ENCODE measurements at places on chromosomes 16 and 17. TPM values are rescaled to one million over a fixed set of nuclear protein-coding genes. Genes with fewer than 3 reads are reported as not detected.

Gene OSGIN1
- polyA plus RNA-seq, result 6.6 TPM

GRCh38 chr16:73384506-73385089 is 336.7 kb upstream of the ZFHX3 start:
- H3K4me3 ChIP-seq, result no peak overlapping the region
- H3K36me3 ChIP-seq, result no peaks in the 10 kb centered on the region
- no peaks in the 10 kb centered on the region for H3K4me1 ChIP-seq

- no peaks in the 10 kb centered on the region for H3K36me3 ChIP-seq
- H3K27me3 ChIP-seq, result no peaks in the 10 kb centered on the region
- no peak overlapping the region for H3K4me3 ChIP-seq
- DNase-seq, result no peak
- peaks cover 13% of the 10 kb centered on the region for H3K4me1 ChIP-seq
- no peak overlapping the region for H3K27ac ChIP-seq
These were observed 26.9 kb downstream of the SOCS3 start for GRCh38 chr17:78332991-78333390.

Gene AANAT
- not detected for polyA plus RNA-seq

Gene HOXB2
- polyA plus RNA-seq, result 3.0 TPM

Gene TBC1D3G
- not detected for polyA plus RNA-seq

GRCh38 chr16:55478827-55479429 is at the start of gene MMP2:
Gene MMP2, plus strand, starts transcription at chr16:55479198. Its CDS starts 282 bp downstream, at chr16:55479480.
- H3K36me3 ChIP-seq, result peaks cover 3% of the 10 kb centered on the region
- peaks cover 29% of the 10 kb centered on the region for H3K4me1 ChIP-seq
- H3K4me3 ChIP-seq, result peak within 1 kb of the TSS; percentile 34
- DNase-seq, result peak; percentile 93

DNA sequence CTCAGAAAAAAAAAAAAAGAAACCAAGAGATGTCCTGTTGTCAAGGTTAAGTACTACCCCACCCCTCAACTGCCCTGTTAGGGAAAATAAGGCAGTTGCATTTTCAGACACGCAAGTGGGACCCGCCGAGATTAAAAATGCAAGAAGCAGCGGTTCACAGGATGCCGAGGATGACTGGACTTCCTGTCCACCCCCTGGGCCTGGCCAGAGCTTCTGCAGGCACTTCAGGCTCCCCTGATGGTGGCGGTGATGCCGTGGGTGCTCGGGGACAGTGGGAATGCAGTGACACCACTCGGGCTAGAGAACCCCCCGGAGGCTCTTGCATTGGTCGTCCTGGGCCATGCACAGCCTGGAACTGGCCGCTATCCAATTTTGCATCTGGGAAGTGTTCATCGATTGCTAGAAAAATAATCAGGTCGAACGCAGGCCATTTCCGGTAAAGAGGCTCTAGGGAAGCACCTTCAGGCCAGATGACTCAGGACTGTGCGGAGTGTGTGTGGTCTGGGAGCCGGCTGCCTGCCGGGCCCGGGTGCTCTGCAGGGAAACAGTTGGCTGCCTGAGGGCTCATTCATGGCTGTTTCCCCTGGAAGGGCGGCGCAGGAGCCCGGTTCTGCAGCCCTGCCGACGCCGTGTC is 13.4 kb upstream of the CRISPLD2 start:
- H3K36me3 ChIP-seq, result no peaks in the 10 kb centered on the region
- no peak overlapping the region for H3K4me3 ChIP-seq
- peak overlapping the region; percentile 1 for H3K27ac ChIP-seq
- H3K4me1 ChIP-seq, result no peaks in the 10 kb centered on the region
- no peaks in the 10 kb centered on the region for H3K27me3 ChIP-seq

DNA sequence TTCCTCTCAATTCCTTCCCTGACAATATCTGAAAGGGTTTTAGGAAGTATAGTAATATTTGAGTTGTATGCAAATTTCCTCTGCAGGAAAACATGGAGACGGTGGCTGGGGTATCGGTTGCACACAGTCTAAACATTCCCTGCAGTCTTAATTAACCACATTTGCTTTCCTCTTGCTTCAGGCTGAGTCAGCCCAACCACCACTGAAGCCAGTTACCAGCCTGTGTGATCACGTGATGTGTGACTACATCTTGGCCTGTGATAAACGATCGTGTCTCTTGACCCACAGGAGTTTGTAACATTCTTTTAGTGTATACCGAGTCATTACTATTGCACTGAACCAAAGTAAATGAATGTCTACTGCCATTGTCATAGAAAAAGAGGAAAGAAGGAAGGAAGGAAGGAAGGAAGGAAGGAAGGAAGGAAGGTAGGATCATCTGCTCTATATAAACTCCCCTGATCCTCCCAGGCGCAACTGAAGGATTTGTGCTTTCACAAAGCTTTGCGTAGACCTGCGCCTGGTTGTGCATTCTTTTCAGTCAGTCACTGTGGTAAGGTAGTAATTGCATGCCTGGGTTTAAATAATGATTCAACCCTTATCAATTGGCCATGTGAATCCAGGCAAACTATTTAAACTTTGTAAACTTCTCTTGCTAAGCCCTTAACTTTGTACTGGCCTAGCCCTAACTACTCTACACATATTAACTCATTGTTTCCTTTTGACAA is 280.6 kb upstream of the SALL1 start:
- H3K27ac ChIP-seq, result no peak overlapping the region
- H3K27me3 ChIP-seq, result peaks cover 6% of the 10 kb centered on the region
- no peaks in the 10 kb centered on the region for H3K4me1 ChIP-seq
- H3K36me3 ChIP-seq, result no peaks in the 10 kb centered on the region
- H3K4me3 ChIP-seq, result no peak overlapping the region

DNA sequence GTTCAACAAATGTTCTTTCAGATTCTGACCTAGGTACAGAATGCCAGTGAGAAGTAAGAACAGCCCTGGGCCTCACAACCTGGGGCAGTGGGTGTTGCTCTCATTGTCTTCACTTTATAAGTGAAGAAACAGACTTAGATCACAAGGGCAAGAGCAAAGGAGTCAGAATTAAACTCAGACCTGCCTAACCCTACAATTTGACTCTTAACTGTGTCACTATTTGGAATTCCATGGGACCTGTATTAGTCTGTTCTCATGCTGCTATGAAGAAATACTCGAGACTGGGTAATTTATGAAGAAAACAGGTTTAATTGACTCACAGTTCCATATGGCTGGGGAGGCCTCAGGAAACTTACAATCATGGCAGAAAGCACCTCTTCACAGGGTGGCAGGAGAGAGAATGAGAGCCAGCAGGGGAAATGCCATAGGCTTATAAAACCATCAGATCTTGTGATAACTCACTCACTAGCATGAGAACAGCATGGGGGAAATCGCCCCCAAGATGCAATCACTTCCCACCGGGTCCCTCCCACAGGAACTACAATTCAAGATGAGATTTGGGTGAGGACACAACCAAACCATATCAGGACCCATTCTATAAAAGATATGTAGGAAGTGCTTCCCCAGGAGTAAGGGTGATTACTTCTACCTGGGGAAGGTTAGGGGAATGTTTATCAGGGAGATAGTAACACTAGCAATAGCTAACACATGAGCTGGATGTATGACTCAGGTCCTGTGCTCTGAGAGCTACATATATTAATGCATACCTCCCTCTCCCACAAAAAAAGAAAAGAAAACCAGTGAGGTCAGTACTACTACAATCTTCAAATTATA is 270.1 kb downstream of the SOX9 start:
- no peak overlapping the region for H3K27ac ChIP-seq
- no peak for DNase-seq
- no peaks in the 10 kb centered on the region for H3K36me3 ChIP-seq
- H3K4me1 ChIP-seq, result no peaks in the 10 kb centered on the region

- H3K4me1 ChIP-seq, result no peaks in the 10 kb centered on the region
- no peak overlapping the region for H3K4me3 ChIP-seq
- peak overlapping the region; percentile 71 for H3K27ac ChIP-seq
- peak; percentile 61 for DNase-seq
- no peaks in the 10 kb centered on the region for H3K27me3 ChIP-seq
- no peaks in the 10 kb centered on the region for H3K36me3 ChIP-seq
These were observed 47.8 kb downstream of the PITPNM3 start for GRCh38 chr17:6508519-6509030.

GRCh38 chr17:17345686-17346427 is 42.7 kb downstream of the NT5M start:
- H3K36me3 ChIP-seq, result peaks cover 17% of the 10 kb centered on the region
- no peaks in the 10 kb centered on the region for H3K27me3 ChIP-seq
- no peaks in the 10 kb centered on the region for H3K4me1 ChIP-seq
- H3K27ac ChIP-seq, result no peak overlapping the region

DNA sequence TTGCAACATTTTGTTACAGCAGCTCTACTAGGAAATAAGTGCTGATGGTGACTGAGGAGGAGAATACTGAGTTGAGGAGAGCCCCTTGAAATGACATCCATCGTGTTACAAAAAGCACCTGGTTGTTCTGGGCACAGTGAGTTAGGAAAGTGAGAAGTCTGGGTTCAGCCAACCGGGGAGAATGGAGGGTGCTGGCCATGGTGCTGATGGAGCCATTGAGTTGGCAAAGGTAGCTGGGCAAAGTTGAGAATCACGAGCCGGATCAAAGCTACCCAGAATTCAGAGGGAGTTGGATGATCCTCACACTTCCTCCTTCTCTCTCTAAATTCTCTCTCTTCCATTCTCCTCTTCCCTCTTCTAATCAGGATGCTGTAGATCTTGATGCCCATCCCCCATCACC is 35.0 kb upstream of the ASIC2 start:
- no peaks in the 10 kb centered on the region for H3K27me3 ChIP-seq
- H3K36me3 ChIP-seq, result no peaks in the 10 kb centered on the region
- H3K4me3 ChIP-seq, result no peak overlapping the region
- no peaks in the 10 kb centered on the region for H3K4me1 ChIP-seq

Gene MYH8
- not detected for polyA plus RNA-seq

Gene CCL16
- polyA plus RNA-seq, result 0.10 TPM

DNA sequence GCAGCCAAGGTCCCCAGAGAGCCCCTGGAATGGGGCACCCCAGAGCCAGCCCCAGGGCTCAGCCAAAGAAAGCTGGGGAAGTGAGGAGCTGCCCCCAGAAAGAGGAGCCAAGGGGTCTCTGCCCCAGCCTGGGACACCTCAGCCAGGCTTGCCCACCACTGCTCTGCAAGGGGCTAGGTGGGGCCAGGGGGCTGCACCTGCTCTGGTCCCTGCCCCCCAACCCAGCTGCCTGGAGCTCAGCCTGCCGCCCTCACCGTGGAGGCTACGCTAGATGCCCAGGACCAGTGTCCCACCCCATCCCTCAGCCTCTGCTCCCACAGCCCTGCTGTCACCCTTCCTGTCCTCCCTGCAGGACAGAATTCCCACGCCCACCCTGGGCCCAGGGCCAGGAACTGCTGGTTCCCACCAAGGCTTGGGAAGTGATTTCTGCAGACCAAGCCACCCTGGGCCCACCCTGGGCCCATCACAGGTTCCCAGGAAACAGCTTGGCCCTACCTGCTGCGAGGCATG is 28.1 kb upstream of the KRT17 start:
- no peaks in the 10 kb centered on the region for H3K27me3 ChIP-seq
- H3K36me3 ChIP-seq, result no peaks in the 10 kb centered on the region
- DNase-seq, result no peak
- H3K4me3 ChIP-seq, result no peak overlapping the region
- peaks cover 11% of the 10 kb centered on the region for H3K4me1 ChIP-seq

GRCh38 chr16:68257251-68257905 is 6.9 kb upstream of the SLC7A6 start:
- H3K27me3 ChIP-seq, result no peaks in the 10 kb centered on the region
- H3K36me3 ChIP-seq, result peaks cover 29% of the 10 kb centered on the region
- H3K27ac ChIP-seq, result peak overlapping the region; percentile 88
- no peaks in the 10 kb centered on the region for H3K4me1 ChIP-seq
- no peak for DNase-seq

DNA sequence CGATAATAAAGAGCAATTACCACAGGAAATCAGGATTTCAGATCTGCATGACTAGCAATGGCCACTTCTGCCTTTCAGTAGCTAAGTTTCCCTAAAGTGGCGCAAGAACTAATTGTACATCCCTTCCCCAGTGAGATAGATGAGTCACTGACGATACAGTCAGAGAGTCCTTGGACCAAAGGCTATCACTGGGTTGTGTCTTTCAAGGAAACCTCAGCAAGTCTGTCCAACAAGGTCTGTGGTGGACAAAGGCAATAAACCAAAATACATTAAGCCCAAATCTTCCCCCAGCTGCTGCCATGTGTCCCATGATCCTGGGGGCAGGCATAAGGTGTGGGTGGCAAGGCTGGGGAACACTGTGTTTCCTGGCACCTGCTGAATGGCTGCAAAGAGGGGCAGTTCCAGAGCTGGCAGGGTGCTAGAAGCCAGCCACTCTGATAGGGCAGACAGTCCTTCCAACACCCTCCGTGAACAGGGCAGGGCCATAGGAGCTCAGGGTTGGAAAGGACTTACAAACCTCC is 20.5 kb upstream of the MTMR4 start:
- no peaks in the 10 kb centered on the region for H3K36me3 ChIP-seq
- no peak for DNase-seq
- peaks cover 9% of the 10 kb centered on the region for H3K4me1 ChIP-seq
- no peaks in the 10 kb centered on the region for H3K27me3 ChIP-seq
- H3K27ac ChIP-seq, result no peak overlapping the region

Gene GPR142
- 0.16 TPM for polyA plus RNA-seq

- no peaks in the 10 kb centered on the region for H3K27me3 ChIP-seq
- no peaks in the 10 kb centered on the region for H3K36me3 ChIP-seq
- H3K4me3 ChIP-seq, result no peak overlapping the region
These were observed 45.0 kb downstream of the NSRP1 start for GRCh38 chr17:30161601-30162000.

Gene RHBDL1
- 5.6 TPM for polyA plus RNA-seq

DNA sequence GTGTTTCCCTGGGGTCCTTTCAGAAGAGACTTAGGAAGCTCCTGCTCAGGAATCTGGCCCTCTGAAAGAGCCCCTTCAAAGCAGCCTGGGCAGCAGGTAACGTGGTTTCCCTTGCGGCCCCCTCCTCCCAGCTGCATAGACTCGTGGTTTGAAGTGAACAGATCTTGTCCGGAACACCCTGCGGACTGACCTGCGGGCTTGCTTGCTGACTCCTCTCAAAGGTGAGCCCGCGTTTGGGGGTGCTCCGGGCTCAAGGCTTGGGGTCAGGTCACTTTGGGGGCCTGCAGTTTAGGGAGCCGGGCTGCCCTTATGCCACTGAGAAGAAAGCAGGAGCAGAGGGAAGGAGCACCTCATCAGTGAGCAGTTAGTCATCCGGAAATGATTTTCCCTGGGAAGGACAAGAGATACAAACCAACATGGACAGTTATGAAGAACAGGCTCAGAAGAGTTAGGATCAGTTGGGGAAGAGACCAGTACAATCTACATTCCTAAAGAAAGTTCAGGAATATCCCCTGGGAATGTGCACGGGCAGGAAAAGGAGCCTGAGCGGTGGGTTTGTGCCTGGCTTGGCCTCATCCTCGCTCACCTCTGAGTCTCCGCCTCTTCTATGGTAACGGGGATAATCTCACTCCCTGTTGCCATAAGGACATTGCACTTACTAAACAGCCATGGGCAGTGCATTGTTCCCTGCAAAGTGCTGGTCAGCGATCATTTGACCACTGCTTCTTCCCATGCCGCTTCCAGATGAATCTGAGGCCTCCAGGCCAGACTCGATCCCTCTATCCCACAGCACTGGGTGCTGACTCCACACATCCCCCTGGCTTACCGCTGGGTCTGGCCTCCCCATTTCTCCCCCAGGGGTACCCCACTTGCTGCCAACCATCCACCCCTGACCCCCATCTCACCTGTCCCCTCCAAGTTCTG is 10.0 kb downstream of the LDHD start:
- H3K36me3 ChIP-seq, result no peaks in the 10 kb centered on the region
- H3K4me1 ChIP-seq, result peaks cover 75% of the 10 kb centered on the region
- H3K27ac ChIP-seq, result peak overlapping the region; percentile 89
- no peak overlapping the region for H3K4me3 ChIP-seq
- H3K27me3 ChIP-seq, result no peaks in the 10 kb centered on the region

All from sigmoid colon (tissue), 7 donors.